ENCODE measurements at places on chromosomes 16 and 17.
A peak's percentile ranks its signal among the peaks of the same experiment; 100 is the strongest.

GRCh38 chr16:49269201-49269600 is 12.4 kb downstream of the CBLN1 start:
- DNase-seq: no peak

DNA sequence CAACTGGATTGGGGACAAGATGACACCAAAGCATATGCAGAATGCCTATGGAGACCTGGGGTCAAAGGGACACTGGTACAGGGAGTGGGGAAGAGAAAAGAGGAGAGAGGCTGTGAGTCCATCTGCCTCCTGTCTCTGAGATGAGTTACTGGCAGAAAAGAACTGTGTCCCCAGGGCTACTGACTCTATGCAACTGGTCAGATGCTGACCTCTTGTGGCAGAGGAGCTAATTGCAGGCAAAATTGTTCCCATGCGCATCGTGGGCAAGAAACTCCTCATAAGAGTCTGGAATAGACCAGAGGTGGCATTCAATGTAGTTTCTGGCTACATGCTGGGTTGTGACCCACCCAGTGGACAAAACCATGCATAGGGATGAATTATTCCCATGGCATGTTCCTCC is 26.1 kb upstream of the MLKL start:
- DNase-seq: no peak

DNA sequence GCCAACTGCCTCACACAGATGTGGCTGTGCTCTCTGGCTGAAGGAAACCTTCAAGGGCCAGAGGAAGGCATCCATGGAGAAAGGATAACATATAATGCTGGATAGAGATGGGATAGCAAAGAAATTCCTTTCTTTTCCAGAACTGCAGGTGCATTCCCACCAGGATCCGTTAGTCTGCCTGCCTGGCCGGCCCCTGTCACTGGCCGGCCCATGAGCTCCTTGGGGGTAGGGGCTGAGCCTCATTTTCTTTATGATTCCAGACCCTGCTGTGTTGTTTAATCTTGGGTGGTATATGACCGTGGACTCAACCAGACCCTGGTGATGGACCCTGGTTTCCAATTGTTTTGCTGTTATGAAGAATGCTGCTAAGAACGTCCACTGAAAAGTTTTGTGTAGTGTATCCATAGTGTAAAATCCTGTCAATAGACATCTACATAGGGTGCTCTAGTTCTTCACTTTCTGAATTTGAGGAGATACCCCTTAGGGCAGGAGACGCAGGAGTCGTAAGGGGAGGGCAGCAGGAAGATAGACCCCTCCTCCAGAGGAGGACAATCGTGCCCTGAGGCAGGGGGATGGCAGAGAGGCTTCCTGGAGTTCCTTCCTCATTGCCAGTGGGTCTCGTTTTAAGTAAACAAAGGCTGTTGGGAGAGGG is 93.4 kb downstream of the IRX3 start:
- no peak for DNase-seq

- DNase-seq: no peak
Measured at GRCh38 chr16:9096416-9096952, 5.0 kb downstream of the HAPSTR1 start.

DNA sequence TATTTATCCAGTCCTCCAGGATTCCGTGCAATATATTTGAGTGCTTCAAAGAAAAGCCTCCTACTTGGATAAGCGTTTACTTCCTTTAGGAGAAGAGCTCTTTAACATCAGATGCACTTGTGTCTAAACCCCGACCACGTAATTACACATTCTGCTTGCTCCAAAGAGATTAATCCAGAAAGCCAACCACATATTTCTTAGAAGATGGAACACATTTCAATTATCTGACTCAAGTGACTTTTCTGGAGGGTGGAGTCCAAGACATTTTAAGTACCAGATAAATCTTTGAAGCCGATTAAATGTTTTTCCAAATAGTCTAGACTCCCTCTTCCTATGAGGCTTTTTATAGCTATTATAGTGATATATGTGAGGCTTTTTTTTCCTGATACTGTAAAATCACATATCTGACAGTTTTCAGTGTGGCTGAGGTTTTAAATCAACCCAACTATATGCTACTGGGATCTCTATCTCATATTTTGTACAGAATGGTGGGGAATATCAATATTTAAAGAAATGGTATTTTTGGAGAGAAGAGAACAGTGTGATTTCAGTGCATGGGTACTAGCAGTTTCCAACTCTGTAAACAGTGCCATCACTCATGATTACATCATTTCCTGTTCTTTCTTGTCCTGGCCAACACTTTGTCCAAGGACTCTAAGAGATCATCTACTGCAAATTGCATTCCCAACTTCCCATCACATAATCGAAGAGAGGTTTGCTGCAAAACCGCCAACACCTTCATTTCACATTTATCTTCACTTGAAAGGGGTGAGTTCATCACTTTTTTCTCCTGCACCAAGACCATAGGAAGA is 192.4 kb upstream of the HSBP1 start:
- no peak for DNase-seq

DNA sequence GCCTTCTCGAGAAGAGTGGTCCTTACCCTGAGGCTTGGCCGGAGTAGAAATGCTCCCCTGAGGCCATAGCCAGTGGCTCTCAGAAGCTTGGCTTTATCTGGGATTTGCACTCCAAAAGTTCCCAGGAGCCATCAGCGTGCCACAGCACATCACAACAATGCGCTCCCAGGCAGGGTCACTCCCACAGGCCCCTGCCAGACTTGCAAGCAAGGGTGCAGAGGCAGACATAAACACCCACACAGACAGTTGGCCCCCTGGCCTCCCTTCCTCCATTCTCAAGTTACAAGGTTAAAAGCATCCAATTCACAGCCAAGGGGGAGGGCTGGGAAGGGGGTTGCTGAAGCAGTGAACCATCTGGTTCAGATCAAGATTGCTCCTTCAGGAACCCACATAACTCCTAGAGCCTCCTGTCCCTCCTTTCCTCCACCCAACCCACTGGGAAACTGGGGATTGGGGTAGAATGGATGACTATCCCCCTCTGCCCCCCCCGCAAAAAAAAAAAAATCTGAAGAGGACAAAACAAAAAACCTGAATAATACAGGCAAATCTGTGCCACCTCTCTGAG is 1.8 kb downstream of the ST3GAL2 start:
- no peak for DNase-seq

DNA sequence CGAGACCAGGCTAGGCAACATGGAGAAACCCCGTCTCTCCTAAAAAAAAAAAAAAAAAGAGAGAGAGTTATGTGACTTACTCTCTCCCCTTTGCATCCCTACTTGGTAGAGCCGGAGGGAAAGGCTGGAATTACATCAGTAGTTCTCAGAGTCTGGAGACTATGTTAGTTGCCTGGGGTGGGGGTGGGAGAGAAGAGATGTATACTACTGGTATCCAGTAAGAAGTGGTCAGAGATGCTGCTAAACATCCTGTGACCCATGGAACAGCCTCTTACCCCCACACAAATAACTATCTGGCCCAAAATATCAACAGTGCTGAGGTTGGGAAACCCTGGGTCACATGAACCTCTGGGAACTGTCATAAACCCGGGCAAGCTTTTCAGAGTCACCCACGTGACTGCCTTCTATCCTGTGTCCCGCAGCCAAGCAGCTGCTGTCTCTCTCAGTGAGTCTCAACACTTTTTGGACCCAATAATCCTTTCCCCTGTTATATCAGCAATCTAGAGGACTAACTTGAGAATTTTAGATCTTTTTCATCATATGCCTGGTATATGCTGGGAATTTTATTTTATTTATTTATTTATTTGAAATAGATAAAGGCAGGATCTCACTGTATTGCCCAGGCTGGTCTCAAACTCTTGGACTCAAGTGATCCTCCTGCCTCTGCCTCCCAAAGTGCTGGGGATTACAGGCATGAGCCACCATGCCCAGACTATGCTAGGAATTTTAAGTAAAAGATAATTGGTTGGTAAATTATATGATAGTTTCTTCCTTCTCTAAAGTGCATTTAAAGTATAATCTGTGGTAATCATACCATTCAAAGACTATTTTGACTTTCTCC is 8.7 kb downstream of the EIF1 start:
- DNase-seq: no peak

GRCh38 chr17:42843358-42843934 is 934 bp upstream of the AOC2 start:
- DNase-seq: peak; percentile 49

GRCh38 chr17:76911299-76912017 is 43.3 kb downstream of the MGAT5B start:
- peak; percentile 17 for DNase-seq

DNA sequence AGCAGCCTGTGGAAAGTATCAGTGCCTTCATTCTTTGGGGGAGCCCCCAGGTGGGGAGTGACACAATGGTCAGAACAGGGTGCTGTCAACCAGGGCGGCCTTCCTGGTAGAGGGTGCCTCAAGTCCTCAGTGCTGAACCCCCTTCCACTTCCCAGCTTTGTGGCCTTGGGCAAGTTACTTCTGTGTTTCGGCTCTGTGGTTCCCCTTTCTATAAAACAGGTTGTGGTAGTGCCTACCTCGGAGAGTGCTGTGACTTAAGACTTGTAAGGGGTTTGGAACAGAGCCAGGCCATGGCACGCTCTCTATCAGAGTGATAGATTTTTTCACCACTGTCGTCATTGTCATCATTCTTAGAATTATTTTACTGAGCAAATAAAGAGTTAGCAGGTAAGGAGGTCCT is 141.1 kb downstream of the CCDC182 start:
- no peak for DNase-seq

DNA sequence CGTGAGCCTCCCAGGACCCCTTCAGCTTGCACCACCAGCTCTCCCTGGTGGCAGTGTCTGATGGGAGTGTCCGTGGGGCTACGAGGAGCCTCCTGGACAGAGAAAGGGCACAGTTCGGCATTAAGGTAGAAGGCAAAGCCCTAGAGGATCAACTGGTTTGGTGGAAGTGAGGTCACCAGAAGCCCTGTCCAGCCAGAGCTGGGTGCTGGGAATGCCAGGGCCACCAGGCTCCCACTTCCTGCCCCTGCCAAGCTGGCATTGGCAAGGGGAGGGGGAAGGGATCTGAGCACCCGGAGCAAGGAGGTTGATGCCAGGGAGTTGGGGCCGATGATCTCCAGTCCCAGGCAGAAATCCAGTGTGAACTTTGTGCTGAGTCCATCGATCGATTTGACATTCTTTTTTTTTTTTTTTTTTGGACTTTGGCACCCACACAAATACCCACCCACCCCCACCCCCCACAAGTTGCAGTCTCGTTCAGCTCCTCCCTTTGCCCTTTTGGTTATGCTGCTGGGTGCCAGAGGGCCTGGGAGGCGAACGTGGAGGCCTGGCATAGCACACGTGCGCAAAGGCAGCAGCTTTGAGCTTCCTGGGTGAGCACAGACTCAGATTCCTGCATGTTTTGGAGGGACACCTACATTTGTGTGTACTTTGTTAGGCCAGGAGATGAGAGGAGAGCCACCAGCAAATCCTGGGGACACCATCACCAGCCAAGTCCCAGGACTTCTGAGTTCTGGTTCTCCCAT is 2.1 kb downstream of the NHERF1 start:
- DNase-seq: no peak

GRCh38 chr17:14121952-14122351 is 52.6 kb downstream of the COX10 start:
- no peak for DNase-seq

- DNase-seq: no peak
Measured at GRCh38 chr16:17940584-17941364, 395.8 kb downstream of the NPIPA8 start.

DNA sequence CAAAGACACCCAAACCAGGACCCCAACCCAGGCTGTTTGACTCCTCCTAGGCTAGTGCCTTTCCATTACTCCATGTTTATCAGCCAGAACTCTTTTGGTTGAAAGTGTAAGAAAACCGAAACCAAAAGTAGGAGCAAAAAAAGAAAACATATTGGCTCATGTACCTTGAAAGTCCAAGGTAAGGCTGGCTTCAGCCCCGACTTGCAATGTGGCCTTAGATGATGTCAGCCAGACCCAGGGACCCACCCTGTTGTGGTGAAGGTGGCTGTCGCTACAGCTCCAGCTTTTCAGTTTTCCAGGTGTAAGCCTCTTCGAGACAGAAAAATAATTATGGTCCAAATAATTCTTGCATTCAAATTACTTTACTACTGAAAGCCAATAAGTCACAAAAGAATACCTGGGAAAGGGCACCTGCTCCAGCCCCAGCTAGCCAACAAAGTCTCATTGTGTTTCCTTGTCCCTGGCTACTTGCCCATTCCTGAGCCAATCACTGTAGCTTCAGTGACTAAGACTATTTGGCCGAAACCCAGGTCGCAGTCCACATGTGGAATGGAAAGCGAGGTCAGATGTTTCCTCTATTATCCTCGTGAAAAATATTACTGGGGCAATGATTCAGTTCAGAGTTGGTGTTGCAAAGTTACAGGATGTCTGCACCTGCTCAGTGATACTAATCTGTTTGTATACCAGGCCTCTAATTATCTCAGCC is 20.7 kb downstream of the DNAH9 start:
- DNase-seq: no peak

- no peak for DNase-seq
Measured at GRCh38 chr16:79077346-79077745, 523.2 kb downstream of the MAF start.

GRCh38 chr17:28916302-28916934 is 13.5 kb upstream of the DHRS13 start:
- DNase-seq: peak; percentile 22

GRCh38 chr16:27181019-27181790 is 22.1 kb upstream of the KDM8 start:
- DNase-seq: no peak

DNA sequence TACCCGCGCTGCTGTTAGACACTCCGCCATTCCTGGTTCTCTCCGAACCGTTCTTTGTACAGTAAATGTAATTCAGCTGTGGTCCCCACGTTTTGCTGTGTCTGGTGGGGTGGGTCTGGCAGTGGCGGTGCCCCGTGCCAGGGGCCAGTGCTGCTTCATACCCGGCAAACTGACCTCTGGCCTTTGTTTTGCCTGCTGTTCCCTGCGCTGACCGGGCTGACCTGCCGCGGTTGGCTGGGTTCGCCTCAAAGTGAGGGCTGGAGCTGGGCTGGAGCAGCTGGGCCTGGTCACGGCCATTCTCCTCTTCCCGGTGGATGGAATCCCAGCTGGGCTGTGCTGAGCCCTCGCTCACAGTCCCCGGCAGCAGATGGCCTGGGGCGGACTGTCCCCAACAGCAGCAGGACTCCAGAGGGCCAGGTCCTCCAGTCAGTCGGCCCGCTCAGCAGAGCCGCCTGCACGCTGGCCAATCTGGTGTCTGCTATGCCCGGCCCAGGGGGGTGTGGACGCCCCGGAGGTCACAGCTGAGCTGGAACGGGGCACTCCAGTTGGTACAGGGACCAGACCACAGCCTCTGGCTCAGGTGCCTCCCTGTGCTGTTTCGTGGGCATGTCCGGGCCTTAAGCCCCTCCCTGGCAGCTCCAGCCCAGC is 1.5 kb upstream of the WFIKKN1 start:
- no peak for DNase-seq

GRCh38 chr17:12410717-12411116 is 255.0 kb upstream of the MYOCD start:
- no peak for DNase-seq

Measured in NCI-H1105 treated with DMSO at 0.1 percent for 48 hours (cell line).